ENCODE measurements at places on chromosomes 7 and 10. TPM values are rescaled to one million over a fixed set of nuclear protein-coding genes. Genes with fewer than 3 reads are reported as not detected.

GRCh38 chr7:33959676-33960075 is 54.3 kb downstream of the BMPER start:
- no peak for DNase-seq

DNA sequence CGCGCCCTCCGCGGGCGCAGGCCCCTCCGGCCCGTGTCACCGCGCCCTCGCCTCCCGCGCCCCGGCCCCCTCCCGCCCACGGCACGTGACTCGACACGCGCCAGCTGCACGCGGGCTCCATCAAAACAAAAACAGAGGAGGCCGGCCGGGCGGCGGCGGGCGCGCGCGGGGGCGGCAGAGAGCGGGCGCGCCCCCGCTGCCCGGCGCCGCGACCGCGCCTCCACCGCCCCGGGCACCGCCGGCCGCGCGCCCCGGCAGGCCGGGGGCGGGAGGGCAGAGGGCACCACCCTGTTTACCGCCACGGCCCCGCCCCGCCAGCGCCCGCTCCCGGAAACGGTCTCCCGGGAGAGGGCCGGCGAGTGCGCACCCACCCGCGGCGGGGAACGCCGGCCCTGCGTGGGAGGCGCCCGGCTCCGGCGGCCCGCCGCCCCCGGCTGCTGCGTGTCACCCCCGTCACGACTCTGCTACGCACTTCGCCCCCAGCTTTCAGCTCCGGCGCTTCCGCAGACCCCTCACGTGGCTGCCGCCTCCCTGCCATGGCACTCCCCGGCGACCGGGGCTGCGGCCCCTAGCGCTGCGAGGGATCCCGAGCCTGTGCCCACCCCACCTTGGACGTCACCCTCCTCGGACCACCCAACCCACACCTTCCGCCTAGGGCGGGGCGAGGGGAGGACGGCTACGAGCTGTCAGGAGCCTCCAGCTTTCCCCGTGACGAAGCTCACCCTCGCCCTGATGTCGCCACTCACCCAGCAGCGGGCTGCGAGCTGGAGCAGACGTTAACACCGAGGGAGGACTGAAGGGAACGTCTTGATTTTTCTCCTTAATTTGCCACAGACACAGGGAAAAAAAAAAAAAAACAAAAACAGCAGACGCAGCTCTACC is 221.6 kb upstream of the MKLN1 start:
- DNase-seq, result peak; percentile 90

GRCh38 chr7:27840313-27840712 is 100.4 kb downstream of the TAX1BP1 start:
- DNase-seq, result no peak

GRCh38 chr10:33125522-33126517 is 167.8 kb upstream of the ITGB1 start:
- DNase-seq, result no peak

DNA sequence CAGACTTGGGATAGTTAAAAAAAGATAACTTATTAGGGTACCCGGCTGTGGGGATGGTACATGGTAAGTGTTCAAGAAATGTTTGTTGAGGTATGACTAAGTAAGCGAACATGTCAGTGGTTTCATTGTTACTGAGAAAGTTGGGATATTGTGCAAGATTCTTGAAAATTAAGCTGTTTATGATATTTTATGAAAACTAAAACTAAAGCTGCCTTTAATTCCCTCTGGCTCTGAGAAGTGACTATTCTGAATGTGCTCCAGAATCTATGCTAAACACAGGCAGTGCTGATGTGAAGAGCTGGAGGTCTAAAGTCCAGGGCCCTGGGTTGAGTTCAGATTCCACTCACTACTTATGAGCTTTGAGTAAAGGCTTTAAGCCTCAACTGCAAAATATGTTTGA is 72.9 kb downstream of the AOAH start:
- DNase-seq, result no peak

GRCh38 chr10:70753841-70754621 is 31.1 kb downstream of the TBATA start:
- DNase-seq, result no peak

GRCh38 chr7:151228024-151228866 is 1.2 kb upstream of the ABCF2 start:
- no peak for DNase-seq

DNA sequence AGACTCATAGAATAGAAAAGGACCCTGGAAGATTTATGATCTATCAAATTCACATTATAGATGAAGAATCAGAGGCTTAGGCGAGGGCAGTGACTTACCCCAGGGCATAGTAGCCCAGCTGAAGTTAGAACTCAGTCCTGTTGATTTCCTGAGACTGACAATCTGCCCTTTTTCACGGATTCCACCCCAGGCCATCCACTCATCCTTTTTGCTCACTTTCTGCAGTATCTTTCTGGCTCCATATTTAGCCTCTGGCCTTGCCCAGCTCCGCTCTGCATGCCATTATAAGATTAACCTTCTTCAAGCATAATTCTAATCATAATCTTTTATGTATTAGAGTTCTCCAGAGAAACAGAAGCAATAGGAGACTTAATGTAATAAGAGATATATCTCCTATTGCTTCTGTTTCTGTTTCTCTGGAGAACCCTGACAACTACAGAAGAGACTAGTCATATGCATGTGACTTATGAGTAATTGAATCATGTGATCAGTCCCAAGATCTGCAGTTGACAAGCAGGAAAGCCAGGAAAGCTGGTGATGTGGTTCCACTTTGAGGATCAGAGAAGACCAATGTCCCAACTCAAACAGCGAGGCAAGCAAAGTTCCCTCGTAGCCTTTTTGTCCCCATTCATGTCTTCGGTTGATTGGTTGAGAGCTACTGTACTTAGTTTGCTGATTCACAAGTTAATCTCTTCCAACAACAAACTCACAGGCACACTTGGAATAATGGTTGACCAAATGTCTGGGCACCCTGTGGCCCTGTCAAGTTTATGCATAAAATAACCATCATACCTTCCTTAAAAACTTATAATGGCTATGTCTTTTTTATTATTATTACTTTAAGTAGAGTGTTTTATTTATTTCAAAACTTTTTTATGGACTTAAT is 412.1 kb downstream of the SUGCT start:
- DNase-seq, result no peak

- DNase-seq, result no peak
Observed at GRCh38 chr10:78188446-78188845, 154.8 kb downstream of the RPS24 start.

- no peak for DNase-seq
Observed at GRCh38 chr10:8913720-8914119, 859.2 kb downstream of the GATA3 start.

GRCh38 chr10:56316603-56317002 is 44.5 kb downstream of the ZWINT start:
- DNase-seq, result no peak

DNA sequence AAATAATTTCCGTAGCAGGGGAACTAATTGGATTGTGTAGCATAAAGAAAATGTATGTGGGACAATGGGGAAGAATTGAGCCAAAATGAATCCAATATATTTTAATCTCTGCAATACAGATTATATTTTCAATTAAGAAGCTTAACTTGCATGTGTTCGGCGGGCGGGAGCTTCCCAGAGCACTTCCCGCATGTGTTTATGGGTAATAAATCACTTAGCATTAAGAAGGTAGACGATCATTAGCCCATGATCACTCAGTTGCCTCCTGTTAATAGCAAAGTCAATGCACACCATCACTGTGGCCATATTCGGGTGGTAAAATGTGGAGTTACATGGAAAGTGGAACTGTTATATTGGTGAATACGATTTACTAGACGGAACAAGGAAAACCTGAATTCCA is 122.9 kb upstream of the INSYN2A start:
- DNase-seq, result no peak

GRCh38 chr7:28473571-28474281 is 61.4 kb downstream of the CREB5 start:
- no peak for DNase-seq

DNA sequence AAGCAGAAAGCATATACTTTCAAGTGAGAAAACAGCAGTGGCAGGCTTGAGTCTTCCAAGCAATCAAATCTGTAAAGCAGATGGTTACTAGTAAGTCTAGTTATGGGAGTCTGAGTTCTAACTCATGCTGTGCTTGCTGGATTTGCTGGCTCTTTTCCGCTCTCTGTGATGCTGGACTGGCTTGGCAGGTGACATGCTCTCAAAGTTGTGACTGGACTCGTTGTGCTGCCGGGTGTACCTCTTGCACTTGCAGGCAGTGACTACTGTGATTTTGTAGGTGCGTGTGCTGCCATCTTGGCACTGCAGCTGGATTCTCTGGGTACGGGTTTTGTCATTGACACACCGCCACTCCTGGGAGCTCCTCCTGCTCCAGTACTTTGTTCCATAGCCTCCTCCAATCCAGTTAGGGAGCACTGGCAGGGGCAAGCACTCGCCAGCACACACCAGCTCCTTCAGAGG is 3.1 kb downstream of the SOSTDC1 start:
- no peak for DNase-seq

GRCh38 chr7:158431941-158432347 is 155.7 kb downstream of the PTPRN2 start:
- DNase-seq, result no peak

DNA sequence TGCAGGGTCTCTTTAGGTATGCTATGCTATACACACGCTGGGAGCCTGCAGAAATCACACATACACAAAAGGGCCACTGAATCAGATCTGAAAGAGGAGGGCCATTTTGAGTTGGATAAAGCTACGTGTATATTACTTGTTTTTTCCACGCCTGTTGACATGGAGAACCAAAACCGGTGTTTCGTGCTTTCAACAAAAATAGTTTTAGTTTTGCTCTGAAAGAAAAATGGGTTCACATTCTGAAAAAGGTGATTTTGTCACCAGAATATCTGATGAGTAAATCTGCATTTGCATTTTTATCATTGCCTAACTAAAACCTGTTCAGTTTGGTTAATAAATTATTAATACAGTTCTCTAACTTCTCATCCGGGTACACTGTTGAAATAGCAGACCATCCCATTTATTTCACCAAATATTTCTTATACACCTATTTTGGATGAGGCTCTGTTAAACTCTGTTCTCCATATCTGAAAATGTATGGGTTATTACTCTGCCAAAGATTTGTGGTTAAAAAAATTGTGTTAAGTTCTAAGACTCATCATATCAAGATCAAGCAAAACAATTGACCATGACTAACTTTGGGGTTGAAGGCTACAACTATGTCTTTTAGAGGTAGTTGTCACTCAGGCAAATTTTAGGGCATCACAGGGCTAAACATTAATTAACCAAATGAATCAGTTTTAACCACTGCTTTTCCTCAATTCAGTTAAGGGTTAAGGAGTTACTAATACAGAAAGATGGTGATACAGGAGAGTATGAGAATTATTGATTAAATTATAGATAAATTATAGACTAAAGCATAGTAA is 101.2 kb upstream of the RPA3 start:
- no peak for DNase-seq

DNA sequence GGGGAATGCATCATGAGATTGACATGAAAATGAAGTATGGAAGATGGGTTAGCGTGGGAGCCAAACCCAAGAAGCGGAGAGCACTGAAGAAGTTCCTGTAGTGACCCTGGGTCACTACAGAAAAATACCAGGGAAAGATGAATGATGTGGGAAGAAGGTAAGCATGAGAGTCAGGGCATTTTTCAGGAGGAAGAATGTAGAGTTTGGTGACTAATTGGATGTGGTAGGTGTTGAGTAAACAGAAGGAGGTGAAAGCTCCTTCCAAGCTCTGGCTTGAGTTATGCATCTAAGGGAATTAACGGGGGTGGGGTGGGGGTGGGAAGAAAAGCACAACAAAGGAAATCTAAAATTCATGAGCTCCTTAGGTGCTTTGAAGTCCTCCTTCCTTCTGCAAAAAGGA is 238.1 kb upstream of the AOAH start:
- no peak for DNase-seq

- no peak for DNase-seq
Observed at GRCh38 chr7:131090188-131090587, 237.5 kb upstream of the MKLN1 start.

DNA sequence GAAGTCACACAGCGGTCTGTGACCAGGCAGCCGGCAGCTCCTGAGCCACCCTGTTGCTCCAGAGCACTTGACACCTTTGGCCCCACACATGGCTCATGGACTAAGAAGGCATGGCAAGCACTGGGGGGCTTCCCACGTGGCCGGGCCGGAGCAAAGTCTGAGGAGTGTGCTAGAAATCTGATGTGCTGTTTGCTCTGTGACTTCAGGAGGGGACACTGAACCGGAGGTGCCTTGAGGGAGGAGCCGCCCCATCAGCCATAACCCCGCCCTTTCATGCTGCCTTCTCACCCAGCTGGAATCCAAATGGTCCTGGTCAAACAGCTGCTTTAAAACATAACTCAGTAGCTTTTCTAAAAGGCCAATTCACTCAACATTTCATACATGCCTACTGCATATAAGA is 33.5 kb downstream of the PROSER2 start:
- no peak for DNase-seq

DNA sequence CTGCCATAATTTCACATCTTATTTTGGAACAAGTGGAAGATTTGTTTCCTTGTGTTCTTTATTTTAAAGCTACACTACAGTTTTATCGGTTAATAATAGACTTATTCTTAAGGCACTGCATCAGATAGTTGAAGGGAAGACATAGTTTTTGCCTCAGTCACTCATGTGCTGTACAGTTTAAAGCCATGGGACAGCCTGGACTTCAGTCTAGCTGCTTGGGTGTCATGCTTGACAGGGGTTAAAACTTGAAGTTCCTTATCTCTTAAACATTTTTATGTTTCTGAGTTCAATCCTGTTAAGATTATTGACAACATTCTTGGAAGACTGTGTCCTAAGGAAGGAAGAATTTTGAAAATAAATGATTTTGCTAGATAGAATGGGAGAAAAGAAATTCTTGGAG is 49.7 kb downstream of the PPP1R9A start:
- DNase-seq, result no peak

- DNase-seq, result no peak
Observed at GRCh38 chr7:69837387-69838068, 239.3 kb downstream of the AUTS2 start.

DNA sequence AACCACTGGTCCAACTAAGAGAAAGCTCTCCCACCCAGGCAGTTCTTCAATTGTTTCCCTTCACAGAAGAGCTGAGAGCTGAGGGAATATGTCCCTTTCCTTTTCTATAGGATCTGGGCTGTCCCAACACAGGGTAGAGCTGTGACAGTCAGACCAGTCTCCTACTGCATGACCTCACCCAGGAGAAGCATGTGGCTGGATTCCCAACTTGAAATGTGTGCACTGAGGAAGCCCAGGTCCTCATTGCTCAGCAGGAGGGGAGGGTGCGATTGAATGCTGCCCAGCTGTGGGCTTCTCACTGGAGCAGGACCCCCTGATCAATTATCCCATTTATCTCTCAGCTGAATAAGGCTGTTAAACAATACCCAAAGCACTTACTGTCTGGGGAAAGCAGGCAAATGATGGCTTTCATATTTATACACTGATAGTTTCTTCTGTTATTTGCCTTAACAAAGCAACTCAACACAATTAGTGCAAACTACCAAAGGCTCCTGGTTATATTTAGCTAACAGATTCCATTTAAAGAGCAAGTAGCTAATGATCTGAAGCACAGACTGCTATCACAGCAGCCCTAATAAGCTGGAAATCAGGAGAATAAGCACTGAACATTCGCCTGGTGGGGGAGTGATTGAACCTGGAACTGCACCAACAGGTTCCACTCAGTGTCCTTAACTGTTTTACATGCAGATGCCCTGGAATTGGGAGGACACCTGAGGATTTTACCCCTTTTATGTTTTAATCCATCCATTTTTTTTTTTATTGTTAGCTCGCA is 508.8 kb downstream of the CCSER2 start:
- no peak for DNase-seq

The PRKAR2B gene
- 6.2 TPM for total RNA-seq

The FEZF1 gene
- not detected for total RNA-seq

The MAGI2 gene
- total RNA-seq, result 1.3 TPM

The MMD2 gene
- not detected for total RNA-seq

The C10orf62 gene
- 1.1 TPM for total RNA-seq

The SPRN gene
- 0.09 TPM for total RNA-seq

The FAM185A gene
- 3.8 TPM for total RNA-seq

The DLX5 gene
- total RNA-seq, result not detected

The UNC5B gene
- 7.1 TPM for total RNA-seq

The ZNF467 gene
- 8.5 TPM for total RNA-seq

Measured in pancreas (tissue), 10 donors.